ENCODE measurements at places on chromosomes 5 and 9.
A peak's percentile ranks its signal among the peaks of the same experiment; 100 is the strongest.

- no peak for DNase-seq
These were observed 106.5 kb downstream of the BNC2 start for GRCh38 chr9:16763946-16764345.

- DNase-seq: no peak
These were observed 2.0 kb upstream of the CAMSAP1 start for GRCh38 chr9:135909371-135909770.

GRCh38 chr9:87725900-87726709, at the start of gene CTSL:
Gene CTSL (plus strand): TSS chr9:87726119. CDS start chr9:87727604, 1,485 bp downstream.
- peak; percentile 95 for DNase-seq

GRCh38 chr5:141503681-141504080, 14.8 kb downstream of the PCDHGC5 start:
- DNase-seq: no peak

GRCh38 chr9:91785447-91785842, 164.6 kb downstream of the ROR2 start:
- peak; percentile 42 for DNase-seq

GRCh38 chr9:75438716-75439115, 350.4 kb downstream of the OSTF1 start:
- DNase-seq: no peak

DNA sequence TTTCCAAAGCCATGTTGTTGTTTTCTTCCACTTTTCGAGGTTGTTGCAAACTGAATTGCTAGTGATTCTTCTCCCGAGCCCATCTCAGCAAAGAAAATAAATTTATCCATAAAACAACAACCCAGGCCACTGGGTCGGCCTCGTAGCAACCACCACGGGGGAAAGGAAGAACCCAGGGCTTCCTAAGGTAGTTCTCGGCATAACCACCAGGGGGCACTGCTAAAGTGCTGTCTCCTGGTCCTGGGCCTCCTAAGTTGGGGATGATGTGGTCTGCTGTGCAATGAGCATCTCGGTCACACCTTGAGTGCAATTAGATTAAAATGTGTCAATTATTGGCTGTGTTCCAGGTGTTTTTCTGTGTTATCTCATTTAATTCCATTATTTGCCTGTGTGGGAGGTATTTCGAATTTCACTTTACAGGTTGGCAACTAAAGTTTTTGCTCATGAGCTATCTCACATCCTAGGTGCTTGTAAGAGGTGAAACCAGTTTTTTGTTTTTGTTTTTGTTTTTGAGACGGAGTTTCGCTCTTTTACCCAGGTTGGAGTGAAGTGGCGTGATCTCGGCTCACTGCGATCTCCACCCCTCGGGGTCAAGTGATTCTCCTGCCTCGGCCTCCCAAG, 102.8 kb upstream of the DAP start:
- peak; percentile 64 for DNase-seq

DNA sequence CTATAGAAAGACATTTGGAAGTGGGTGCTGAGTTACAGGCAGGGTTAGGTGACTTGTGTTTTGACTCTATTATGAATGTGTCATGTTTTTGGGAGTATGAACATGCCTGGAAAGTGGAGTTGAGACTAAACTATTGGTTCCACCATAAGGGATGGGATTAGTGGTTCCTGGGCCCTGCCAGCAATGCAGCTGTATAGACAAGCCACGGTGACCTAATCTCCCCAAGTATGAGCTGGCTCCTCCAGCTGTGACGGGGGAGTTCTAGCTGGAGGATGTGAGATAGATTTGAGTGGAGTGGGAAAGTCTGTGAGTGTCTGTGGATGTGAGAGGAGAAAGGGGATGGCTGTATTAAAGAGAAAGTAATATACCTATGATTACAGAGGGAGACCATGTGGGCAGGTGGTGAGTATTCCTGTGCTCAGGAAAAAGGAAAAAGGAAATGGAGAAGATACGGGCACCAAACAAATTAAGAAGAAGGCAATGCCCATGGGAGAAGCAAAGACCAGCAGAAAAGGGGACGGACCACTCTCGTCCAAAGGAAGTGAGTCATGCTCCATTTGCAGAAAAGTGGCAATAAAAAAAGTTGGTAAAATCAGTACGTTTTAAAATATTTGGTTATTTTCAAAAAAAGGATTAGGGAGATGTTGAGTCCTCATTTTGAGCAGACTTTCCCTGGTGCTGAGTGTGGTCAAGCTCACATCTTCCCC, 48.3 kb upstream of the ICE1 start:
- peak; percentile 62 for DNase-seq

DNA sequence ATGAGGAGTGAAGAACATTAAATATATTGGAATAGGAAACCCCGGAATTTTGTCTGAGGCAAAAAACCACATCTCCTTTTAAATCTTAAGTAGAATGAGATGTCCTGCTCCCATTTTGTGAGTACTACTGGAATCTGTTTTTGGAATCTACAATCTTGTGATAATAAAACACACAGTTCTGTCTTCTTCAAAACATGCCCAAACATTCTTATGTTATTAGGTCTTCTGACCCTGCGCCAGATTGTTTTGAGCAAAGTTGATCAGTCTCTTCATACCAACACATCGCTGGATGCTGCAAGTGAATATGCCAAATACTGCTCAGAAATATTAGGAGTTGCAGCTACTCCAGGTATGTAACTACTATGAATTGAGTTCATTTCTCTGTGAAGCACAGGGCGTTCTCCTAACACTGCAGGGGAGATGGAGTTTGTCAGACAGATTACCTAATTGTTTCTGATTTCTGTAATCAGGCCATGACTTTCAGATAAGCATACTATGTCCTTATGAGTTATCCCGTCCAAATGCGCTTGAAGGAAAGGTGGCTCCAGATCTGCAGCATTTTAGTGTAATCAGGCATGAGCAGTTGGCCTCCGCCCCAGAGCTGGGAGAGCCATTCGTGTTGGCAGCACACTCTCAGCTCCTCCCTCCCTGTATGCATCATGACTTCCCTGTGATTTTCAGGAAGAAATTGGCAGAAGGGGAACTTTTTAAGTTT, 88.0 kb downstream of the NLN start:
- DNase-seq: peak; percentile 91

- no peak for DNase-seq
These were observed 31.7 kb upstream of the TRIM14 start for GRCh38 chr9:98150721-98151120.

DNA sequence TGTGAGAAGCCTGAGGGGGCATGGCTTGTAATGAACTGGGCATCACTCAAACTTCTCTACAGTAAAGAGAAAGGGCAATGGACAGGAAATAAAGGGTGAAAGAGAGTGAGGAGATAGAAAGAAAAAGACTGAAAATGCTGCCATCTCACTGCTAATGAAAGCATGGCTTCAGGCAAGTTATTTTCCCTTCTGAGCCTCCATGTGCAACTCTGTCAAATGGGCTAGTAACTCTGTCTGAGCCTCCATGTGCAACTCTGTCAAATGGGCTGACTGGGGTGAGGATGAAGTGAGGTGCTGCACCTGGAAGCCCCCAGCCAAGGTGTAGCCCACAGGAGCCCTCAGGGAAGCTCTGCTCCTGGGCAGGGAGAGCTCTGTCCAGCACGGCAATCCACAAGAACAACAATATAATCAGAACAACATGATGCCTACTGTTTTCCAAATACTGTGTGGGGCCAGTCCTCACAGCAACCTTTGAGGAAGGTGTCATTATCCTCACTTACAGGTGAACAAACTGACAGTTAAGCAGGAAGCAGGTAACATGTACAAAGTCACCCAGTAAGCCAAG, 73.8 kb upstream of the XPA start:
- DNase-seq: no peak

DNA sequence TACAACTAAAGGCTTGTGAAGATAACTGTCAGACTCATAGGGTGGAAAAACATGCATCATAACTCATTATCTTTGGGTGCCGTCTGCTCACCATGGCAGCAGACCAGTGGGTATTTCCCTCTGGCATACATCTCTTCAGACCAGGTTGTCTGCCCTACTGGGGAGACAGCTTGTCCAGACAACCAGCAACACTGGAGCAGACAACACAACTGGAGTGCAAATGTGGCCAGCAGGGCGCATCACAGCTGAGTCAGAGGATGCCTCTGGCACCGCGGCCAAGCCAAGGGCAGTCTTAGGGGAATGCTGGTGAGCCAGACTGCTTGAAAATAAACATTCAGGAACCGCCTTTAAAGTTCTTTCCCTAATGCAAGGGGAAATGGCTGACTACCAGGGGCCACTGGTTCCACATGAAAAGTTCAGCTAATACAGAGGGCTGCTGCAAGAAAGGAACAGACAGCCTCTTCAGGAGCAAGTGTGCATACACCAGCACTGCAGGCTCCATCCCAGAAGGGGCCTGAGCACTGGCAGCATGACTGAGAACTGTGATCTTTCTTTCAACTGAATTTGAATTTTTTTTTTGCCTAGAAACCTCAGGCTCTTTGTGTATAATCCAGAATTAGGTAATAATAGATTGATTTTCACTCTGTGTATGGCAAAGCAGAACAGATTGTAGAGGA, 77.3 kb downstream of the MAMDC2 start:
- peak; percentile 98 for DNase-seq

DNA sequence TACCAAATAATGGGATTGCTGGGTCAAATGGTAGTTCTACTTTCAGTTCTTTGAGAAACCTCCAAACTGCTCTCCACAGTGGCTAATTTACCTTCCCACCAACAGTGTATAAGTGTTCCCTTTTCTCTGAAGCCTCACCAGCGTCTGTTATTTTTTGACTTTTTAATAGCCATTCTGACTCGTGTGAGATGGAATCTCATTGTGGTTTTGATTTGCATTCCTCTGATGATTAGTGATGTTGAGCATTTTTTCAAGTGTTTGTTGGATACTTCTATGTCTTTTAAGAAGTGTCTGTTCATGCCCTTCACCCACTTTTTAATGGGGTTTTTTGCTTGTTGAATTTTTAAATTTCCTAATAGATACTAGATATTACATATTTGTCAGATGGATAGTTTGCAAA, 28.4 kb upstream of the SUSD1 start:
- peak; percentile 66 for DNase-seq

DNA sequence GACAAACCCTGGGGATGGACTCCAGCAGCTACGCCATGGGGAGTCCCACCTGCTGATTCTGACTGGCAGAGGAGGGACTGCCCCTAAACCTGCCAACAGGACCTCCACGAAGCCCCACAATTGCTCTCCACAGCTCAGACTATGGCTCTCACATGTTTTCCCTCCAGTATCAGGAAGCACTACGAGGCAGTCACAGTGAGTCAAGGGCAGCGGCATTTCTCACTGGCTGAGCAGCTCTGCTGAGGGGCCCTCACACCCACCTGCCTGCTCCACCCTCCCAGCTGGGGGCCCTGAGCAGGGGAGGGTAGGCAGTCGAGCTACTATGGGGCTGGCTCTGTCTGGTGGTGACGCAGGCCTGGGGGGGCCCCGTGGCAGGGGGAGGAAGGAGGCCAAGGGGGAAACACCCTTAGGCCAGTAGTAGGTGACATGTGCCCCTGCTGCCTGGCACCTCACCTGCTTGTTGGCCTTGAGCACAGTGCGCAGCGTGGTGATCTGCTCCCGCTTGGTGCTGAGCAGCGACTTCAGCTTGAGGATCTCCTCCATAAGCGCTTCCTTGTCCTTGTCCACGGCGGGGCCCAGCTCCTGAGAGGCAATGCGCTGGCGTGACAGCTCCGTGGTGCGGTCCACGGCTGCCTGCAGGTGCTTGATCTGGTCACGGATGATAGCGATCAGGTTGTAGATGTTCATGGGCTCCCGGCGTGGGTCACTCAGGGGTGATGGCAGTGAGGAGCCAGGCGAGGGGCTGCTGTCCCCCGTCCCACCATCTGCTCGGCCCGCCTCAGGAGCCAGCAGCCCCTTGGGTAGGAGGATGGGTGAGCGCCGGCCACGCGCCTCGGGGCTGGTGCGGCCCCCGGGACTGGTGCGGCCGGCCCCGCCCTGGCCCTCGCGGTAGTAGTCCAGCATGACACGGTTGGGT, 46.3 kb downstream of the BICD2 start:
- no peak for DNase-seq

DNA sequence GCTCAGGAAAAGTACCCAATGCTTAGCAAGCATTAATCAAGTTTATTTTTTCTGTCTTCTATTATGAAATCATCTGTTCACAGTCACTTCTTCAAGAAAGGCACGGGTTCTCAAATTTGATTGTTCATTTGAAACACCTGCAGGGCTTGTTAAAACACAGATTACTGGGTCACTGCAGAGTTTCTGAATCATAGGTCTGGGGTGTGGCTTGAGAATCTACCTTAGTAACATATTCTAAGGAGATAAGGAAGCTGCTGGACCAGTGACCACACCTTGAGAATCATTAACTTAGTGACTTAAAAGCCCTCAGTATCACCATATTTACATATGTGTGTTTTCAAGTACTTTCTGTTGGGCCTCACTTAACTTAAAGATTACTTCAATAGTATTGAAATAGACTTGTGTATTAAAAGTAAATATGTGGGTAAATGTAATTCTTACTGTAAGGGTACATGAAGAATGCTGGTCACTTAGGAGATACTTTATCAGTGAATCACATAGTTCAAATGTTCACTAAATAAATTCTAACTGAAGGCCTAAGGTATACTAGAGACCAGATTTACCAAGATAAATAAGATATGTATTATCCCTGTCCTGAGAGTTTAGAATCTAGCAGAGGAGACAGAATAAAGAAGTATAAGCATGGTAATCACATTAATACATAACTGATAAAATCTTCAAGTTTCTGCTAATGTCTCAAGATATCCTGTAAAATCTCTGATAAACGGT, 1342.1 kb upstream of the C9orf72 start:
- no peak for DNase-seq

DNA sequence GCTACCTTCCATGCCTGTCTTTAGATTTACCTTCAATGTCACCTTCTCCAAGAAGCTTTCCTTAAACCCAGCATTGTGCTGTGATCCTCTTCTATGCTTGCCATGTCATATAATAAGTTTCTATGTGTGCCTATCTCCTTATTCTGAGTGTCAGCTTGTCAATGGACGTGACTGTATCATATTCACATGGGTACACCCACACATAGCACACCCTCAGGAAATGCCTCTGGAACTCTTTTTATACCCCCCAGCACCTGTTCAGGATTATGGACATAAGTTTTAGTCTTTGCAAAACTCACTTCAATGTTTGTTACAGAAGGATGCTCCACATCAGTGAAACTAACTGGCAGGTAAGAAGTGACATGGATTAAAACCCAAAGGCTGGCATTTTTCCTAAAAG, 7.4 kb downstream of the GAS1 start:
- DNase-seq: no peak

DNA sequence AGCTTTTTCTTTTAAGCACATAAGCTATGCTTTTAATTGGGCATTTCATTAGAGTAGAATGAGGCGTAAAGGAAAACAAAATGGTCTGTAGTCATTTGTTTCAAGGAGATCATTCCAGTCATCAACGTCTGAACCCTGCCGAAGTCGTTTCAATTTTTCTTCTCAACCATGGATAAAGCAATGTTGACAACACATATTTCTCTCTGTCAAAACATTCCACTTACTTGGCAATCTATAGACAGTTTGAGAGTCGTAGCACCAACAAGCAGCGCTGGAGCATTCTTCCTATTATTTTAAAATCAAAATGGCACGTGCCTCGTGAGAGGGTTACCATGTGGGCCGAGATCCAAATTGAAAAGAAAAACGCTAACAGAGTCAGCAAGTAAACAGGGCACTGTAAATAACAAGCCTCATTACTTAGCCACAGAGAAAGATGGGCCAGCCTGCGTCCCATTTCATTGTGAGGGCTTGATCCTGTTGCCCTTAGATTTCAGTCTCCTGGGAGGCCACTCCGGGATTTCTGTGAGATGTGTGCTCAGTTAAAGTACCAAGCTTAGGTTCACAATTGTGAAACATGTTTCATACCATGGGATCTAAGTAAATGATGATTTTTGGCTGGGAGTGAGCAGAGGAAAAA, 422.9 kb downstream of the DTWD2 start:
- DNase-seq: no peak

- DNase-seq: no peak
These were observed 152.8 kb upstream of the TRPC7 start for GRCh38 chr5:136518174-136518573.

- peak; percentile 55 for DNase-seq
These were observed 3.6 kb upstream of the SPATA31D1 start for GRCh38 chr9:81984928-81985327.

All from GM23248 (cell line).